Pulmonary artery endothelial cell (primary cell): ENCODE measurements at places on chromosomes 1 and 21. TPM values are rescaled to one million over a fixed set of nuclear protein-coding genes. Genes with fewer than 3 reads are reported as not detected.

DNA sequence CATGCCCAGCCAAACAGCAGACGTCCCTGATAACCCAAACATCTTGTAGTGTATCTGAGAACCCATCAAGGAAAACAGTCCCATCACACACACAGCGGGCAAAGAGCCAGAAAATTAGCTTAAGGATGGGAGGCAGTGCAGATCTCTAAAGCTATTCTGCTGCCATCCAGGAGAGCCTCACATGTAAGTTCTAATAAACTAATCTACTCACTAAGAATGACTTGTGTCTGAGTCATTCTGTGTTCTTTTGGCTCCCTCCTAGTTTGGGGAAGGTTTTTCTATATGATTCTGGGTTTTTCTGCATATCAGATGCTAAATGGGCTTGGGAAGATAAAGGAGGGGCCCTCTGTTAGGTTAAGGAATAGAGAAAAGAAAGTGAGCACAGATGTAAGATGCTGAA is 162.8 kb downstream of the HUNK start:
- no peak for DNase-seq

- DNase-seq: no peak
Observed at GRCh38 chr1:227299241-227299627, 19.1 kb downstream of the CDC42BPA start.

DNA sequence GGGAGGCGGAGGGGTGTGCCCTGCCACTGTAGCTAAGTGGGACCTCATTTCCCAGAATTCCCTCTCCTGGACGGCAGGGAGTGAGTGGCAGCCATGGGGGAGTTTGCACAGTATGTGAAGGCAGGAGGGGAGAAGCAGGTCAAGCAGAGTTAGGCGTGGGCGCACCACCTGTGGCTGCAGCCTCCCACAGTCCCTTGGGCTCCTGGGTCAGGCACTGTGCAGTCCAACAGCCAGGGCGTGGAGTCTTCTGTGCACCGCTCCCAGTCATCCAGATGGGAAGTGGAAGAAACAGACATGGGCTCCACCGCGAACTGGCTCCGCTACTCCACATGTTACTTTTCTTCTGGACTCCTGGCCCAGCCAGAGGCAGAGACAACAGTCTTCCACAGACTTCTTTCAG is 85.4 kb upstream of the TIAM1 start:
- no peak for DNase-seq

The GPR37L1 gene
- total RNA-seq: not detected in 2 replicates

GRCh38 chr1:115107516-115108260 is 18.4 kb upstream of the TSPAN2 start:
- DNase-seq: no peak

DNA sequence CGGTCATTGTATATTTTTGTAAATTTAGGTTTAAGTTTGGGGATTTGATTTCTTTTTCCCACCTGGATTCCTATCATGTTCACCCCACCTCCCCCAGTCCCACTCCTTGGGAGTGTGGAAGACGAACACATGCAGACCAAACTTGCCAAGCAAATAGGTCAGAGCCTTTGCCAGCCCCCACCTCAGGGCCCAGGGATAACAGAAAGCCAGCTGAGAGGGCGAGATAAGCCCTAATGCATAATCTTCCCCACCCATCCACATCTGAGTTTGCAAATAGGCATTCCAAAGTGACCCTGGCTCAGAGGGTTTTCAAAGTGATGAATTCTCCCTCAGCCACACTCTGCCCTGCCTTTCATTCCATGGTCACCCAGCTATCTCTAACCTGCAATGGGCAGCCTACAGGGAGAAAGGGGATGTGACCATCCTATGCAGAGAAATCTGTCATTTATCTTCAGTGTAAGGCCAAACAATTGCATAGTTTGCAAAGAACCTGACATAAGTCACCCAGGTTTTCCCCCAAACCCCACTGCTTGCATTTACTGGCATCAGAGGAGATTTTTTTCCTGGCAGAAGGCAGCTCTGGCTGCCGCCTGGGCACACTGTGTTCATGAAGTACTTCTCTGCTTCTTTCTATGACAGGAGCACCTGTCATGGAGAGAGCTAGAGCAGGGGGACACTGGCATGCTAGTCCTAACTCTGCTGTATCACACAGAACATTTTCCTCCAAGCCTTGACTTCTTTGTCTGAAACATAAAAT is 69.0 kb upstream of the NFIA start:
- DNase-seq: no peak

The CELSR2 gene
- total RNA-seq: 1.1 and 1.3 TPM in 2 replicates

The HPCAL4 gene
- total RNA-seq: not detected in 2 replicates

- no peak for DNase-seq
Observed at GRCh38 chr1:212591922-212592321, 16.6 kb upstream of the ATF3 start.

The C1orf74 gene
- total RNA-seq: 2.7 and 4.0 TPM in 2 replicates

DNA sequence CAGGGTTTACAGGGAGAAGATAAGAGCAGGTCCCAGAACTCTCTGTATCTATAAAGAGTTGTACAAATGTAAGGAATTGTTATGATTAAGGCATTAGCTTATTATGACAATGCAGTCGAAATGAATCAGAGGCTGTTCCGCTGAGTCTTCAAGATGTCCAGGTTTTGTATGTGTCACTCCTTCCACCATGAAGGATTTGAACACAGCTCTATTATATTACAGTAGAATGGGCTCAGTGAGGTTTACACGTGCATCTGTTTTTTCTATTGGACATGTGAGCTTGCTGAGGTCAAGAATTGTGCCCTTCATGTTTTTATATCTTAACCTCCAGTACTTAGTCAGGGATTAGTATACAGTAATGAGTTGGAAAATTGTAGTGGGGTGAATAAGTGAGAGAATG is 86.3 kb downstream of the MPZL1 start:
- no peak for DNase-seq

DNA sequence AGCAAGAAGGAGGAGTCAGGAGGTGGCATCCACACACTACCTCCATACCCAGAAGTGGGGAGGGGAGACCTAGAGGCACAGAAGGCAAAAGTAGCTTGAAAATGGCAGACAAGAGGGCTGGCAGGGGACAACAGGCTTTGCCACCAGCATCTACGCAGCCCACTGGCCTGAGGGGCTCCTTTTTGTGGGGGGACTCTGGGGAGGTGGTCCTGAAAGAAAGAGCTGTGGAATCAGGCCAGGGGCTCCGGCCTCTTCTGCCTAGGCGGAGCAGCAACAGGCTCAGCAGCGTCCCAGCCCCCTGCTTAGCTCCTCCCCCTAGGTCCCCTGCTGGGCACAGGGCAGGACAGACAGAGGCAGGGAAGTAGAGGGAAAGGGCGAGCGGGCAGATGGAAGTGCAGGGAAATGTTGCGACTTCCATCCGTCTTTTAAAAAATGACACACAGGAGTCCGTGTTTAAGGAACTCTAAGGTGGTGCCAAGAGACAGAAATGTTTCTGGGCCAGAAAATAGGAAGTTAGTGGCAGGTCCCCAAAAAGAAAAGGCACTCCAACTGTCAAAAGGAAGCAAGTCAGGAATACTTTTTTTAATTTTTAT is 10.0 kb upstream of the LEFTY2 start:
- no peak for DNase-seq

DNA sequence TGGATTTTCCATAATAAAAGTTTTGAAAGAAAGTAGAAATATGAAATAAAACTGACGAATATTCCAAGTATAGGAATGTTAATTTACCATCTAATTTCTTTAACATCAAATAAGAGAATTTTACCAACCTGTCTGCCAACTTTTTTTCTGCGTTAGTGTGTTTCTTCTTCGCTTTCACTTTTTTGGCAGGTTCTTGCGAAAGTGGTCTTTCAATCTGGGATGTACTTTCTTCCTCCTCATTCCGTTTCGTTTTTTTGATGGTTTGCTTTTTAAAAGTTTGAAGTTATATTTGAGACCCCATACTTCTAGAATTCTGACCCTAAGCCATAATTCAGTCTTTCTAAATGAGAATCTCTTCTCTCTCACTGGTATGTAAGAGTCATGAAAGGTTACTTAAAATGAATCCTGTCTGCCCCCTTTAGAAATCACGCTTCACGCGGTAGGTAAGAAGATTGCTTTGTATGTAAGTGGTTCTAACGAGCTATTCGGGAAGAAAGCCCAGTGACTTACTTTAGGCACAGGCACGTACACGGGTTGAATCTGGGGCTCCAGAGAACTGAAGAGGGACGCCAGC is 580 bp downstream of the RBM34 start:
- DNase-seq: peak; percentile 33

DNA sequence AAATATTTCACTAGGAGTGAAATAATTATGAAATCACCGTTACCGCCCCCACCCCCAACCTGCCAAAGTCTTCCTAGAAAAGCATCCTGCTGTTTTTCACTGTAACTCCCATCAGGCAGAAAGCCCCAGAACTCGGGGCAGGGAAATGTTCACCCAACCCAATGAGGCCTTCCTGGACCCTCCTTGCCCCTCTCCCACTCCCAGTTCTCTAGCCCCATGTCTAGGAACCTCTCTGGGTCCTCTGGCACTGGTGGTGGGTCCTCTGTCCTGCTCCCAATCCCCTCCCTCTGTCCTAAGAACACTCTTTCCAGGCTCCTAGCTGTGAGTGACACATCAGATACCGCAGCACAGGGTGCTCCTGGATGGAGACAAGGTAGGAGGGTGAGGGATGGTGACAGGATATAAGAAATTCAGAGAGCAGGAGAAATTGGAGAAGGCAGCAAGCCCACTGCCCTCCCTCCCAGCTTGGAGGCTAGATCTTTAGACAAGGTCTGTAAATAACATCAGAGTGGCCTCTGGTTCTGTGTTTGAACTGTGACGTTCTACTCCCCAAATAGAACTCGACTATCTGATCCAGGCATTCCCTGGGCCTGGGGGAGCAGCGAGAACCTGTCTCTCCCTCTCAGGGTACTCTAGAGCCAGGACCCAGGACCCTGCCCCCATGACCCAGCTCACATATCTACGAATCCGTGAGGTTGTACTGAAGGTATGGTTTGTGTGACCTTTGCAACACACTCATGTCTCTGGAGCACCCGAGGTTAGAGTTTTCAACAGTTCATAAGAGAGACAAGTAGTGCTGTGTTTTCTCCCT is 23.3 kb upstream of the BTG2 start:
- no peak for DNase-seq

DNA sequence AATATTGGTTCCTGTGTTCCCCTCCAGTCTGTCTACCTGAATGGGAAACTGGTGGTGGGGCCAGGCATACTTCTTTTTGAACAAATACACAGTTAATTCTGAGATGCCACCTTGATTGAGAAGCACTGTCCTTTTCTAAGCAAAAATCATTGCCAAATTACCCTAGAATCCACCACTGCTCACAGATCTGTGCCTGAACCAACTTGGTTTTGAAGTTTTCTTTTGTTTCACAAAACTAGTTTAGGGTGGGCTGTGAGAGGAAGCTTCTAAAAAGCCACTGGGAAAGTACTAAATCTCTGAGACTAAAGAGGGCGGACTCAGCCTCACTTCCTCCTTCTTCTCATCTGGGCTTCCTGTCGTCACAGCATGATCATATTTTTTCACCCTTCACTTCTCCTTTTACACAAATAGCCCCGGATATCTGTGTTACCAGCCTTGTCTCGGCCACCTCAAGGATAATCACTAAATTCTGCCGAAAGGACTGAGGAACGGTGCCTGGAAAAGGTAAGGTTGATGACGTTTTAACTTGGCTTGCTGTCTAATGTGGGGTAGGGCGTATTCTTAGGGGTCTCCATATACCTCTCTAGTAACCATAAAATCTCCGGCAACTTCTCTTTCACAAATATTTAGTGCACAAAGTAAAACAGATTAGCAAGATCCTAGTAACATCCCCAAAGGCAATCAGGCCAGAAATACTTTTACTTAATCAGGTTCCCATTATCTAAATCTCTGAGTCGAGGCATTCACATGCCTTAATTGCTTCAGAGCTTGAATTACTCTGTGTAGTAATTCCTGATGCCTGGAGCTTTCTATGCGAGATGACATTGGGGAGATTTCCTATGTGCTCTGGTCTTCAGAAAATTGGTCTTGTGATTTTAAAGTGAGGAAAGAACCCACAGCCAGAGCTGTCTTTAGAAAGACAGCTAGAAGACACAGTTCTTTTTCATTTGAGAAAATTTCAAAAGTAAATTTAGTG is at the start of gene CD53:
Gene CD53 (plus strand): TSS at position 404 of the 976 bp plus-strand sequence. CDS start 18,261 bp downstream, outside the sequence.
- DNase-seq: no peak

GRCh38 chr1:216997069-216997468 is 273.8 kb upstream of the ESRRG start:
- DNase-seq: no peak

DNA sequence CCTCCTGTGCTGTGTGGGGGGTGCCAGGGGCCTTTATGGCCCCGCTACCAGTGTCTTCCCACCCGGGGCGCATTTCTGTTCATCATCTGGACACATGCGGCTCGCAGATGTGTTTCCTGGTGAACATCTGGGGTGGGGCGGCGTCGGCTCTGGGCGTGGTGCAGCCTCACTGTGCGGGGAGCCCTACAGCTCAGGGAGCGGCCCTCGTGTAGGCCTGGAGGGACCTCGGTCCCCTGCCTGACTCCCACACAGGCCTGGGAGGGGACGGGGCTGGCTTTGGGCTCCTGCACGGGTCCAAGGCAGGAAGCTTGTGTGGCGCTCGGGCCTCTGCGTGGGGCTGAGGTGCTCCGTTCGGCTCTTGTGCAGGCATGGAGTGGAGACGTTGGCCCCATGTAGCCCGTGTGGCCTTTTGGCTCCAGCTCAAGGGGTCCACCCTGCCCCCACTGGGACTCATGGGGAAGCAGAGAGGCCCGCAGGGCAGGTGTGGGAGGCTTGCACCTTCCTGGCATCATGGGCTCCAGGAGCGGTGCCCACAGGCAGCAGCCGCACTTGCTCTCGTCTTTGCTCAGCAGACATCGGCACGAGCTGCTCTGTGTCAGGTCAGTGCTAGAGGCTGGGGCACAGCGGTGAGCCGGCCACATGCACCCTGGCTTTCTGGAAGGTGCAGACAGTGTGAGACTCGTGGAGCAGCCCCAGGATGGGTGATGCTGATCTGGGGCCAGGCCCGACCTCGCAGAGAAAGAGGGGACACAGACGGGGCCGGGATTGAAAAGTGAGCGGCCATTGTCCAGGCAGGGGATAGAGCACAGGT is 90.1 kb upstream of the ACTRT2 start:
- no peak for DNase-seq

The MLLT11 gene
- total RNA-seq: 4.3 and 4.9 TPM in 2 replicates

GRCh38 chr1:19356266-19356665 is 44.1 kb downstream of the SLC66A1 start:
- no peak for DNase-seq

The CCDC185 gene
- not detected in 2 replicates for total RNA-seq

DNA sequence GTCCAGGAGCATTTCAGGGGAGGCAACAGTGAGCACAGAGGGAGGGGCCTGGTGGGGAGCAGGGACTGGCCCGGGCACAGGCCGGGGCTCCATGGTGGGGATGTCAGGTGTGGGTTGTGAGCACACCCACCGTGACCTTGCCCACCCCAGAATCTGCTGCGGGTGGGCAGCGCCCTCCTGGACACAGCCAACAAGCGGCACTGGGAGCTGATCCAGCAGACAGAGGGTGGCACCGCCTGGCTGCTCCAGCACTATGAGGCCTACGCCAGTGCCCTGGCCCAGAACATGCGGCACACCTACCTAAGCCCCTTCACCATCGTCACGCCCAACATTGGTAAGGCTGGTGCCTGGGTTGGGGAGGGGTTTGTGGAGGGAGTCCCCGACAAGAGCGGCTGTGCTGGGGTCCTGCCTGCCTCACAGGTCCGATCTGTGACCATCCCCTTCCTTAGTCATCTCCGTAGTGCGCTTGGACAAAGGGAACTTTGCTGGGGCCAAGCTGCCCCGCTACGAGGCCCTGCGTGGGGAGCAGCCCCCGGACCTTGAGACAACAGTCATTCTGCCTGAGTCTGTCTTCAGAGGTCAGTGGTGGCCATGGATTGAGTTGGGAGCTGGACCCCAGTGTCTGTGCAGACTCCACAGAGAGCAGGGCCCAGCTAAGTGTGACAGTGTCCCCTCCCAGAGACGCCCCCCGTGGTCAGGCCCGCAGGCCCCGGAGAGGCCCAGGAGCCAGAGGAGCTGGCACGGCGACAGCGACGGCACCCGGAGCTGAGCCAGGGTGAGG is 14.3 kb downstream of the PSRC1 start:
- no peak for DNase-seq

- DNase-seq: no peak
Observed at GRCh38 chr1:44713321-44713781, 17.6 kb downstream of the RNU5D-1 start.
